Adipocyte (in vitro differentiated cells): ENCODE measurements at places on chromosomes 3 and 15.

- no peak for DNase-seq
Observed at GRCh38 chr3:99325402-99325801, 313.0 kb upstream of the COL8A1 start.

GRCh38 chr15:49737127-49737526 is 116.3 kb downstream of the DTWD1 start:
- no peak for DNase-seq

DNA sequence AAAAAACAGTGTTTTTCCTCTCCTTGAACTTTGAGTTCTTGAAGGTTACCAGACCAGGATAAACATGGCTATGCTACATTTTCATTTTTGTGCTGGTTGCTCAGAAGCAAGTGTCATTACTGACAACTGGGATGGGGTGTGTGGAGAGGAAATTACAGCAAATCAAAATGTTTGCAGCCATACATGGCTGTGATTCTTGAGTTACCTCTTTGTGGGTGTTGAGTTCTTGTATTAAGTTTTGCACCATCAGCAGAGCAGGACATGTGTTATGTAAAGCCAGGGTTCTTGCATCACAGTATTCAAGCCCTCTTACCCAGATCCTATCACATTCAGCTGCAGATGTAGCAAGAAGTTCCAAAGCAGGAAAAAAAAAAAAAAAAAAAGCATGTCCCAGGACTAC is 53.9 kb upstream of the ATOSA start:
- peak; percentile 80 for DNase-seq

DNA sequence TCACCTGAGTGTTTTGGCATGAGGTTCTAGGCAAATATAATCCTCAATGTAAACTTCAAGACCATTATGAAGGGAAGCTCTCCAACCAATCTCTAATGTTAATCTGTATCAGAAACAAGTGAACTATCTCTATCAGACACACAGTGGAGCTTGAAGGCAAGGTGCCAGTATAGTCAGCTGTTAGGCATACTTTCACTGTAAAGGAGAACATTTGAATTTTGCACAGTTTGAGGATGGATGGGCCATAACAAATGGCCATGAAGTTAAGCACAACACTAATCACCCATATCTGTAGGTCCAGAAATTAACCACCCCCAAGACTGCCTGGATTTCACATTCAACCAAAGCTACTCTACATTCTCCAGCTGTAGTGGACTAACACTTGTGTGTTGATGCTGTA is 69.1 kb upstream of the LMOD3 start:
- DNase-seq = no peak

DNA sequence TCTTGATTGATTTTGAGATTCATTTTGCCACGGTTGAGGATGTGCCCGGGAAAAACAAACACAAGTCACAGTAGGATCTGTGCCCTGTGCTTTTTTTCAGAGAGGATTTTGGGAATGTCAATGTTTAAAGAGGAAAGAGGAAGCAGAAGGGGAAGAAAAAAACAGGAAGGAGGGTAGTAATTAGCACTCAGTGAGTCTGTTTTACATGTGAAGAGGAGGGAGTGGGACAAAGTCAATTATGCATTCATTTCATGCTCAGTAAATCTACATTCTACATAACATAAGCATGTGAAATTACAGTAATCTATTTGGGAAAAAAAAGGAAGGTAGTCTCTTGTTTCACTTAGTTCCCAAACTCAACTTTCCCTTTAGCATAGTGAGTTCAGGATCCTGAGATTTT is 18.3 kb upstream of the CD200 start:
- DNase-seq = no peak

DNA sequence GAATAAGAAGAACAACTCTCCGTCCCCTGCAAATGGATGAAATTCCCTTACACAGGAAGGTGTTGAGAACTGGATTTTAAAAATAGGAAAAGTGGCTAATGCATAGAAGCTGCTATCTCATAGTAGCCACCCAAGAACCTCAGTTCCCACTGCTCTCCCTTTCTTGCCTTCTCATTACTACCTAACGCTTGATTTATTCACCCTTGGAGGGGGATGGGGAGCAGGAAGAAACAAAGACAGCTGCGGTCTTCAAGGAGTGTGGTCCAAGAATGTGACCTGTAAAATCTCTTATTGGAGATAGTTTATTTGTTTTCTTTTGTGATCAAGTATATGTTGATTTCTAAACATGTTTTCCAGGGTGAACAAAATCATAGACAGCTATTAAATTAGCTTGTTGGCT is 274.1 kb upstream of the CTNNB1 start:
- no peak for DNase-seq

GRCh38 chr3:139521816-139522215 is 17.7 kb downstream of the RBP1 start:
- no peak for DNase-seq

- peak; percentile 9 for DNase-seq
Observed at GRCh38 chr3:22372292-22373062, 621.5 kb upstream of the ZNF385D start.

DNA sequence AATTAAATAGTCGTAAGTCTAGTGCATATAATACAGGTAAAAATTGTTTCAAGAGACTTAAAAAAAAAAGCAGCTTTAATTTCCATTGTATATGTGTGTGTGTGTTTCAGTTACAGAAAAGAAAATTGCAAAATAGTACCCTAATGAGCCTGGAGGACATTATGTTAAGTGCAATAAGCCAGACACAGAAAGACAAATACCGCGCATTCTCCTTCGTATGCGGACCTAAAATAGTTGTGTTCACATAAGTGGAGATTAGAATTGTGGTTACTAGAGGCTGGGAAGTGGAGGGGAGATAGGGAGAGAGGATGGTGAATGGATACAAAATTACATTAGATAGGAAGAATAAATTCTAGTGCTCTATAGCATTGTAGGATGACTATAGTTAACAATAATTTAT is 3.6 kb downstream of the MESD start:
- DNase-seq = no peak

DNA sequence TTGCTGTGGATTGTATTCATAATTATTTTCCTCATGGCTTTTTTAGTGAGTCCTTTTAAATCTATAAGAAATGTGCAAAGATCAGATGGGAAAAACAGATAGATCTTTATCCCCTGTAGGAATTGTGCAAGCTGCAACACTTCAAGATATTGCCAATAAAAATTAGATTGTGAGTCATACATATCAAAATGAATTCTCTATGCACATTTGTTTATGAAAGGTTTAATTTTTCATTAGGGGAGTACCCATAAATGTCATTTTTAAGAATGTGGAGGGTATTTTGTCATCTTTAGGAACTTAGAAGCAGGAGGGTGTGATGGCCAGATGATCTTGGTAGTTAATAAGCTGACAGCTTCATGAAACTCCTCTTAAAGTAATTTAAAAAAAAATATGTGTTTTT is 2.9 kb downstream of the PIAS1 start:
- DNase-seq = peak; percentile 46

GRCh38 chr3:34669490-34669889 is 871.1 kb downstream of the PDCD6IP start:
- DNase-seq = no peak

GRCh38 chr15:40337597-40337996 is 3.1 kb downstream of the CCDC9B start:
- no peak for DNase-seq

DNA sequence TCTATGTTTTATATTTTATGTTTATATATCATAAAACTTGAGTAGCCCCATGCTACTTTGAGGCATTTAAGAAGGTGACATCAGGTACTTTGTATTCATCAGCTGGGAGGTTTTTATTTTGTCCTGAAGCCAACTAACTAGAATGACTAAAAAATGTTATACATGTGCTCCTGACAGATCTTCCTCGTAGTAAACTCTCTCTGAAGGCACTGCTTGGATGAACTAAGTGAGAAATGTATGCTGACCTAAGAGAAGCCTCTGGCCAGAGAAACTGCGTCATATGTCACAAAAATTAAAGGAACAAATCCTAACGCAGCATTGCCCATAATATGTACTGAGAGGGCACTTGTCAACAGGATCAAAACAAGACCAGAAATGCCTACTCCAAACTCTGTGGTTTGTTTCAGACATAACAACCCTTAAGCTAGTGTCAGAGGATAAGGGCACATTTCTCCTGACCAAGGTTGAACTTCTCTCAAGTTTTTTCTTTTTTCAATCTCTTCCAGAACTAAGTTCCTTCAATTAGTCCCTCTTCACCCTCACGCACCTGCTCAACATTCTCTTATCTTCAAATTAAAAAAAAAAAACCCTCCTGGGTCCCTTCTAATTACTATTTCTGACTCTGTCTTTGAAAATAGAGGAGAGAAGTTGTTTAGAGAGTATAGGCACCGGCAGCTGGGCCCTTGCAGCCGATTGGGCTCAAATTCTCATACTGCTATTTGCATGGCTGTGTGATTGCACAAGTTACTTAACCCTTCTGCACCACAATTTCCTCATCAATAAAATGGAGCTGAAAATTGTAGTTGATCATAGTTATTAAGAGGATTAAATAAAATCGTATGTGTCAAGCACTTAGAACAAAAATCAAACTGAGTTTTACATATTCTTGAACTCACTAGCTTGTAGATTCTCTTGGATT is 159.0 kb downstream of the FRMD5 start:
- peak; percentile 16 for DNase-seq

GRCh38 chr3:102896851-102897621 is 462.2 kb downstream of the ZPLD1 start:
- peak; percentile 0 for DNase-seq

- no peak for DNase-seq
Observed at GRCh38 chr3:133931084-133931483, 35.4 kb upstream of the RAB6B start.

DNA sequence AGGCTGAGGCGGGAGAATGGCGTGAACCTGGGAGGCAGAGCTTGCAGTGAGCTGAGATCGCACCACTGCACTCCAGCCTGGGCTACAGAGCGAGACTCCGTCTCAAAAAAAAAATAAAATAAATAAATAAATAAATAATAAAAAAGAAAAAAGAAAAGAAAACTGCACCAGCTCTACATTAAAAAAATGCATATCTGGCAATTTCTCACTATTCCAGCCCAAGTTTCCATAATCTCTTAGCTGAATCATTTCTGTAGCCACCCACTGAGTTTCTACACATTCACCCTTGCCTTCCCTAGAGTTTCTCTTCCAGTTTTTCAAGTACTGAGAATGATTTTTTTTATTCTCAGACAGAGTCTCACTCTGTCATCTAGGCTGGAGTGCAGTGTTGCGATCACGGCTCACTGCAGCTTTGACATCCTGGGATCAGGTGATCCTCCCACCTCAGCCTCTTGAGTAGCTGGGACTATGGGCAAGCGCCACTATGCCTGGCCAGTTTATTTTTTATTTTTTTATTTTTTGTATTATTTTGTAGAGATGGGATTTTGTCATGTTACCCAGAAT is 24.5 kb upstream of the SLC7A14 start:
- peak; percentile 4 for DNase-seq

- no peak for DNase-seq
Observed at GRCh38 chr15:85805420-85805819, 10.7 kb upstream of the KLHL25 start.

GRCh38 chr3:64501298-64501906 is 186.4 kb downstream of the ADAMTS9 start:
- peak; percentile 84 for DNase-seq

GRCh38 chr3:131597816-131598215 is 95.0 kb upstream of the MRPL3 start:
- DNase-seq = no peak

GRCh38 chr3:180382638-180383180 is 219.3 kb upstream of the TTC14 start:
- DNase-seq = no peak

- DNase-seq = peak; percentile 89
Observed at GRCh38 chr15:101827257-101827656, 15.3 kb downstream of the OR4F15 start.

GRCh38 chr15:97849183-97849582 is 111.3 kb upstream of the ARRDC4 start:
- no peak for DNase-seq

DNA sequence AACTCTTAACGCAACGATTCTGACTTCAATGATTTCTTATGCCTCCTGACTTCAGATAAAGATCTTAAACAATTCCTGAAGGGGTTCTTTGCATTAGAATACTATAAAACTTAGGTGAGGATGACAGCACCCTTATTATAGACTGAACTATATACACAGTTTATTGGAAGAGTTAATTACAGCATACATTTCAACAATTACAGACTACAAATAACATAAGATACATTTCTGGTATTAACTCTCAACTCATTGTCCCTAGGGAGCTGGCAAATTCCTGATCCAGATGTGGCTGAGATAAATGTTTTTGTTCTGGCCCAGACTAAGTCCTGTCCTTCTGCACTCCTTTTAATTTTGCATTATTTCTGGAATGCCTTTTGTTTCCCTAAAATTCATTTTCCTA is 155.5 kb upstream of the TMC3 start:
- peak; percentile 39 for DNase-seq

- no peak for DNase-seq
Observed at GRCh38 chr3:163175970-163176369, 1679.4 kb downstream of the OTOL1 start.

DNA sequence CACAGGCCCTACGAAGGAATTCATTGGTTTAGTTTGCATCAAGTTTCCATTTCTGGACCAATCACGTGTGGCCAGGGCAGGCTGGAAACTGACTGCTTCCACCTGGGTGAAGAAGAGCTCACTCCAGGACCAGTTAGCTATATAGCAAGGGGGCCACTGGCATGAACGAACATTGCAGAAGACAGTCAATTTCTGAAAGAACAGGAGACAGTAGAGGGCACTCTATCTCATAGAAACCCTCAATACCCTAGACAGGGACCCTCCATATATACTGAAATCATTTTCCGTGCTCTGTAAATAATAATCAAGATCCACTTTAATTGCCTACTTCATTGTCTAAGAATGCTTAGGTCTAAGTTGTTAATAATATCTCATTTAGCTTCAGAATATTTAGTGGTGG is 215.6 kb downstream of the CADPS start:
- no peak for DNase-seq

DNA sequence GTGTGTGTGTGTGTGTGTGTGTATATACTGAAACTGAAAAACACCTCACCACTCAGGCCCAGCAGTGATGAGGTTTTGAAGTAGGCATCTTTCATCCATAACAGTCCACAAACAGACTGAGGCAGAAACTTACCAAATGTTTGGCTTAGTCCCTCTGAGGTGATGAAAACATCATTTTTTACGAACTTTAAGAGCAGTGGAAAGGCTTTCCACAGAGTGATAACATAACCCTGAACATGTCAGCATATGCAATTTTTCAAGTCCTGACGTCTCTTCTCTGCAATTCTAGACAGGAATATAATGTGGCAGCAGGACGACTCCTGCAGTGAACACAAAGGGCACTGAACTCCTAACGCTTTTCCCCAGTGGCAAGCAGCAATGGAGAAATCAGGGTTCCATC is 247.0 kb upstream of the THBS1 start:
- no peak for DNase-seq

DNA sequence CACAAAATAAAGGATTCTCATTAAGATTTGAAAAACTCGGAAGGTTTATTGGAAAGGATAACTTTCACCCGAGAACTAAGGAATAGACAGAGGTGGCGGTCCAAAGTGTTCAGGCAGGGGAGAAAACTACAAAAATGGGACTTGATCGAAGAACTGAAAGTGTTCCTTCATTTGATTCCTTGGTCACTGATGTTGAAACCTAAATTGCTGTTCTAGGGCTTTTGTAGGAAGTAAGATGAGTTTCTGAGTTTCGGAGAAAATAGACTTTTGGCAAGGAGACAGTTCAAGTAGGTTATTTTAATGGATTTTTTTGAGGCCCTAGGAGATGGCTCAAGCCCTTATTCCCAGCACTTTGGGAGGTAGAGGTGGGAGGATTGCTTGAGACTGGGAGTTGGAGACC is 1.4 kb downstream of the TRIP4 start:
- DNase-seq = no peak
